Stimulated activated CD4-positive, alpha-beta T cell treated with anti-CD3 and anti-CD28 coated beads, Interleukin-15, amount 100 ng/mL, for 48 hours (primary cell): ENCODE measurements at places on chromosomes 16 and 17.
A peak's percentile ranks its signal among the peaks of the same experiment; 100 is the strongest.

DNA sequence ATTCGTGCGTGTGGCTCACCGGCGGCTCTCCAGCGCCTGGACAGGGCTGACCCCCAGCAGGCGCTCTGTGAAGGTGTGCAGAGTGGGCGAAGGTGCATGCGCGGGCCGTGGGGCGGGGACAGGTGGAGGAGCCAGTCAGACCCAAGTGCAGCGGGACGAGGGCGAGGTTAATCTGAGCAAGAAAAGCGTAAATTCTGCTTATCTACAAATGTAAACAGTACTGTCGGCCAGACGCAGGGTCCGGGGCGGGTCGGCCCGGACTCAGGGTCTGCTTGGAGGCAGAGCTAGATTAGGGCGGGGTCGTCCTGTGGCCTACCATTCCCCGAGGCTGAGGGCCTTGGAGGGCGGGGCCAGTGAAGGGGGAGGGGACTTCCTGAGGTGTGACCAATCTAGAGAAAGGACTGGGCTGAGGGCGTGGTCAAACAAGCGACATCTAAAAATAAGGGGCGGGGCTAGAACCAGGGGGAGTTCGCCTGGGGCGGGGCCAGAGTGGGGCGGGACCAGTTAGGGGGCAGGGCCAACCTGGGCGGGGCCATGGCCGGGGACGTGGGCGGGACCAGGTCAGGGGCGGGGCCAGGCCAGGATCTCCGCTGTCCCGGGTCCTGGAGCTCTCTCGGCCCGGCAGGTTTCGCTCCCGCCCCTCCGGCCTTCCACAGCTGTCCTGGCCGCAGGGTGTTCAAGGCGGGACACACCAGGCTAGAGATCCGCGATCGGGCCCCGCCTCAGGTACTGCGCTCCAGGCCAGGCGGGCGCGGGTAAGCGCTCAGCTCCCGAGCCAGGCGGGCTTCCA, at the start of gene SEC14L5:
SEC14L5 (plus strand) TSS at position 611 of the 790 bp plus-strand sequence. CDS start 994 bp downstream, outside the sequence.
- peak; percentile 92 for DNase-seq

DNA sequence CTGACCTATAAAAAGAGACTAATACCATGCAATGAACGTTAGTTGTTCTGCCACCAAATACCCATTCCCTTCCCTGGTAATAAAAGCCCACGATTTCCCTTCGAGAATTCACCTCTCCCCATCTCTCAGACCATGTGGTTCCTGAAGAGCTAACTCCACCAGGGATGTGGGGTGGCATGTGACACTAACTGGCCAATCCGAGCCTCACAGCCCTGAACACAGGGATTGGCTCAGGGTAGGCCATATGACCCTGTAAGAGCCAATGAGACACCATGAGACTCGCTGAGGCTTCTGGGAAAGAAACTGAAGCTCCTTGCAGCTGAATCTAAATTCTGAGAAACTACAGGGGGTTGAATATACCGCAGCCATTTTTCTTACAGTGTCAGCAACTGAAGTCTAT, 21.1 kb downstream of the HELZ start:
- DNase-seq = no peak

- no peak for DNase-seq
These were observed 6.2 kb downstream of the TMC6 start for GRCh38 chr17:78122216-78122930.

GRCh38 chr17:40622509-40622928, 25.1 kb downstream of the SMARCE1 start:
- no peak for DNase-seq

GRCh38 chr16:22220714-22221113, 14.6 kb downstream of the EEF2K start:
- no peak for DNase-seq

DNA sequence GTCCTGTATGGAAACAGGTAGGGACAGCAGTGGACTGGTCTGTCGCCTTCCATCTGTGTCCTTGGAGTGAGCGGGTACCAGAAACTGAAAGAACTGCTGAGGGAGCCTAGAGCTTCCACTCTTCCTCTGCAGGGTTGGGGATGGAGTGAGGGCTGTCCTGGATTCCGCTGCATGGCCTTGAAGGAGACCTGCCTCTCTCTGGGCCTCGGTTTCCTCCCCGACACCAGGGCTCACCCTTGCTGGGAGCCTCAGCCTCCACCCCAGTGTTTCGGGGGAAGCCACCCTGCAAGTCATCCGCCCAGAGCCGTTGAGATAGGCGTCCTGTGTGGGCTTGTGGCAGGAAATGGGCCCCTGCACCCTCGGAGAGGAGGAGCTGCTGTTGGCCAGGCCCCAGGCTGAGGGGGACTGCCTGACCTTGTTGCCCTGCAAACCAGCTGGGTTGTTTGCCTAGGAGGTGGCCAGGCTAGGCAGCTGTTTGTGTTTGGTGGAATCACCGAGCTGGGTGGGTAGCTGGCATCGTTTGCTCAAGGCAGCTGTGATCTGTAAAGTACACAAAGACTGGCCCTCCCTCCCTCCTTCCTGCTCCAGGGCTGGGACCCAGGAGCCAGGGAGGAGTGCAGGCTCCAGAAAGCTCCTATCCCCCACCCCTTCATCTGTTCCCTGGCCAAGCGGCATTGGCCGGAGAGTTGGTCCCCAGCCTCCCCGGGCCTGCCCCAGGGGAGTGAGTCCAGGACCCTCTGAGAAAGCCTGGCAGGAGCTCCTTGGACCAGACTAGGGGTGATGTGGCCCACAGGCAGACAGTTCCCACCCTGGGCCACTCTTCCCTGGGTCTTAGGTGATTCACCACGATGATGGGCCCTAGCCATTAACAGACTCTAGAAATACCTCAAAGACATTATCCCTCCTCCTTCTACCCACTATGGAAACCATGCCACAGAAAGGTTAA, 1.3 kb downstream of the RAB37 start:
- peak; percentile 61 for DNase-seq

DNA sequence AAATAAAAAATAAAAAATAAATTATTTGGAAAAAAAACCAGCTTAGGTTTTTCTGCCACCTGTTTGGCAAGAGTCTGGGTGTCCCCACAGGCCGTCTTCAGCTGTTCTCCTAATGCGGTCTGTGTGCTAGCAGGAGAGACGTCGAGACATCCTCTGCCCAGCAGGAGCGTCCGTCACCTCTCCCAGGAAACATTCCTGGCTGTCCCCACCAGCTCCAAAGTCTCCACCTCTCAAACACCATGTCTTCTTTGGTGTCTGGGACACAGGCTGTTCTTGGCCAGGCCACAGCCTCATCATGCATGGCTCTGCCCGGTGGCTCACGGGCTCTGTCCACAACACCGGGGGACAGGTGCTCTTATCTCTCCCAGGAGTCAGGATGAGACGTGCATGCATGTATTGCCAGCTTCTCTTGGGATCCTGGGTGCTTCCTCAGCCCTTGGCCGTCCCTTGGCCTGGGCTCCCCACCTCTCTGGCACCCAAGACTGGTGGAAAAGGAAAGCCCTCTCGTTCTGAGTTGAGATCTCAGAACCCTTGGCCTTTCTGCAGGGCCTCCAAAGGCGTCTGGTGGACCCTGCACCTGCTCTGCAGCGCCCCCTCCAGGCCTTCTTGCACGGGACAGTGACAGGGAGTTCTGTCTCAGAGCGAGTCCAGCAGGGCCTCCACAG, 84.9 kb upstream of the CBX4 start:
- DNase-seq = peak; percentile 37
